Activated CD8-positive, alpha-beta T cell treated with anti-CD3 and anti-CD28 coated beads for 36 hours (primary cell): ENCODE measurements at places on chromosomes 2 and 18. TPM values are rescaled to one million over a fixed set of nuclear protein-coding genes. Genes with fewer than 3 reads are reported as not detected.

GREB1L gene
- not detected for total RNA-seq

DNA sequence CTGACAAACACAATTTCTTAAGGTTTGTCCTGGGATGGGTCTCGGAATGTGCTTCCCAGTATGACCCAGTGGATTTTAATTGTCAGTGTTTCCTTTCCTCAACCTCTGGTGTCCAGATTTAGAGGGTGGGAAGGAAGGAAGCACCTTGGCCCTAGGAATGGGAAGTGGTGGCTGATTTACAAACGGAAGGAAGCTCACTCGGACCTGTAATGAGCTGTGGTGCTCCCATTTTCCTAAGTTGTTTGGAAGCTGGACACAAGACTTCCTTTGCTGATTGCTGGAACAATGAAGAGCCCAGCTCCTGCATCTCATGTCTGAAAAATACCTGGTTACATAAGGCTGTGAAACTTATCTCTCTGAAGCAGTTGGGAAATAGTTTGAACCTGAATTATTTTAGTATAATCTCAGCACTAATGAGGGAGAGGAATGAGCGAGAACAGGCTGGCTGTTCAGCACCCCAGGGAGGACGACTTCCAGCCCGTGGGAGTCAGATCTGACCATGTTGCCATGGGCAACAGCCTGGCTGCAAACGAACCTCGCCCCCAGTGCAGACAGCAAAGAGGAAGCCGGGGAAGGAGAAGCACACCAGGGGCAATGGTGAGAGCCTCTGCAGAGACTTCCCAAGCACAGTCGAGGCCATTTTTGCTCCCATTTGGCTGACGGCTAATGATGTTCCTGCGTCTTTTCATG, 74.4 kb upstream of the ASB18 start:
- no peak for DNase-seq

GRCh38 chr2:176002688-176003210, 682 bp upstream of the LNPK start:
- no peak for DNase-seq

DNA sequence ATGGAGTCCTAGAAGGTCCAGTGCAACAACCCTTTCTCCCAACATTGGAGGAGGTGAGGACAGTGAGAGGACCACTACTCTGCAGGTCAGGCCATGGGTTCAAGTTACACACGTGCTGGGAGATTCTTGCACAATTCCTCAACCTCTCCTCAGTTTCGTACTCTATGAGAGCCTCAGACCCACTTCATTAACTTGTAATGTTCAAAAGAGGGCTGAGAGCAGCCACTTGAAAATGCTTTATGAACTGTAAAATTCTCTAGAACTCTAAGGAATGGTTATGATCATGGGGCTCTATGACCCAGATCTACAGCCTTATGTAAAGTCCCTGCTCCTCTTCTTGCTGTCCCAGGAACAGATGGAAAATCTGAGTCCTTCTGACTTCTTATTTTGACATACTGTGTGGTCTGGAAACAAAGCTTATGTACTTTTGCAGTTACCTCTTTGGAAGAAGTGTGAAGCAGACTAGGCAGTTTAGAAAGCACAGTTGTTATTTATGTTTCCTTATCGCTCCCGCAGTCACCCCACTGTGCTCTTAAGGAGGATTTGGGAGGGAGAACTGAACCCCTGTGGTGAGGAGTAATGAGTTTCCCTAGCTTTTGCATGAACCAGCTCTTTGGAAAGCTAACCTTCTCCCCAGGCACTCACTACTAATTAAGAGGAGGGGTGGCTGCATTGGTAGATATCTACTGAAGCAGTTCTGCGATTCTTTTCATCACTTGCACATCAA, 296.6 kb downstream of the LRRTM1 start:
- no peak for DNase-seq

- DNase-seq = no peak
Measured at GRCh38 chr2:99772591-99773331, 282.9 kb upstream of the REV1 start.

EGR4 gene
- total RNA-seq = 0.11 TPM
